ENCODE measurements at places on chromosomes 3 and 15. TPM values are rescaled to one million over a fixed set of nuclear protein-coding genes. Genes with fewer than 3 reads are reported as not detected.

The ST3GAL6 gene
- total RNA-seq = 49.9 TPM

The A4GNT gene
- total RNA-seq = not detected

The SUCNR1 gene
- total RNA-seq = 3.5 TPM

The MEGF11 gene
- total RNA-seq = not detected

The CSPG4 gene
- total RNA-seq = 183 TPM

The TMC3 gene
- not detected for total RNA-seq

The MORC1 gene
- total RNA-seq = not detected

The RASGRF1 gene
- under 0.01 TPM for total RNA-seq

The ST8SIA2 gene
- not detected for total RNA-seq

The ANKUB1 gene
- total RNA-seq = not detected

The PIERCE2 gene
- 4.1 TPM for total RNA-seq

The RARB gene
- 0.88 TPM for total RNA-seq

The BFSP2 gene
- not detected for total RNA-seq

The WNT7A gene
- total RNA-seq = not detected
